Fibroblast of villous mesenchyme (primary cell): ENCODE measurements at places on chromosomes 4 and X. TPM values are rescaled to one million over a fixed set of nuclear protein-coding genes. Genes with fewer than 3 reads are reported as not detected.

ZNF711 gene
- total RNA-seq: 0.32 and 0.86 TPM in 2 replicates

NAP1L2 gene
- under 0.01 TPM in 2 replicates for total RNA-seq

SSX4 gene
- not detected in 2 replicates for total RNA-seq

DNA sequence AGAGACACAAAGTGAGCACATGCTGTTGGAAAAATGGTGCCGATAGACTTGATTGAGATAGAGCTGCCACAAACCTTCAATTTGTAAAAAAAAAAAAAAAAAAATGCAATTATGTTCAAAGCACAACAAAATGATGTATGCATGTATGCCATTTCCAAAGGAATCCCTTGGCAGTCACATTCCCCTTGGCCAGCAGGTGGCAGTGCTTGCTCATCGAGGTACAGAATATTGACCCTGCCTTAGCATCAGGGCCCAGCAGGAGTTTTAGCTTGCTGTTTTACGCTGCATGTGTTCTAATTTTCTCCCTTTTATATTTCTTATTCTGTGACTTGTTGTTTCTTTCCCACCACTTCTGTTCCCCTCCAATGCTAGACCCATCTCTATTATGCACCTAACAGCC is 34.5 kb upstream of the CYBB start:
- DNase-seq: peak; percentile 68

DNA sequence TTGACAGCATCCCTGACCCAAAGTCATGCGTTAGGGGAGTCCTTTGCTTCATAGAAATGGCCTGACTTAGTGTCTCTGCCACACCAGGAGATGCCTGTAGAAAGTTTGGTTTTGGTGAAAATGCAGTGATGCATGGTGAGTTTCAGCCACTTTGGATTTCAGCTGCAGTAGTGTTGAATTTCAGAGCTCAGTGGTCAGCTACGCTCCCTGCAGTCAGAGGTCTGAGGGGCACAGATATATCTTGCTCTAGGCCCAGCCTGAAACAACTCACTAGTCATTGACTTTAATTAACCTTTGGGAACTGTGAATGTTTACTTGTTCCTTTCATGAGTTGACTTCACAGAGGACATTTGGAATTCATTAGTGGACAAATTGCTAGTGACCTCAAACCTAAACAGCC is 17.5 kb downstream of the RBMX2 start:
- DNase-seq: no peak

- peak; percentile 78 for DNase-seq
These were observed 10.5 kb downstream of the ACSL1 start for GRCh38 chr4:184815046-184815877.

DNA sequence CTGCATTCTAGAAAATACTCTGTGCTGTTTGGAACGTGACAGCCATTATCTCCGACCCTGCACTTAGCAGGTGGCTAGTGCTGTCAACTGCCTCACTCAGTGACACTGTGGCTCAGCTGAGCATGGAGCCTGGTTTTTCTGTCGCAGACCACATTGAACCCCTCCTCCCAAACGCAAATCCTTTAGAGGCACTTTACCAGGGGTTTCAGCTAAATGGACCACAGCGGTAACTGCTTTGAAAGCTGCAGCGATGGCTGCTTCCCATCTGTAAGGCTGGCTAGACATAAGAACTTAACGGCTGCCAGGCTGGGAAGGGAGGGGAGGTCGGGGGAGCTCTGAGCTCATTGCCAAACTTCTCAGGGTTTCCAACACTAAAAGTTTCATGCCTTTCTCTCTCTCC is 8.1 kb downstream of the SLC34A2 start:
- no peak for DNase-seq

DOCK11 gene
- 50.1 and 54.4 TPM in 2 replicates for total RNA-seq

RS1 gene
- not detected in 2 replicates for total RNA-seq

- no peak for DNase-seq
These were observed 1251.0 kb downstream of the PCDH18 start for GRCh38 chr4:136281307-136281706.

STAG2 gene
- total RNA-seq: 56.7 and 57.4 TPM in 2 replicates

ZNF595 gene
- 17.7 and 23.8 TPM in 2 replicates for total RNA-seq

- peak; percentile 5 for DNase-seq
These were observed 4.0 kb downstream of the PRPS1 start for GRCh38 chrX:107632346-107632745.

CXCL1 gene
- total RNA-seq: 17.4 and 134 TPM in 2 replicates

GRCh38 chr4:8409264-8410065 is 31.1 kb downstream of the ACOX3 start:
- DNase-seq: peak; percentile 76

HSPA4L gene
- 2.3 and 6.5 TPM in 2 replicates for total RNA-seq

DNA sequence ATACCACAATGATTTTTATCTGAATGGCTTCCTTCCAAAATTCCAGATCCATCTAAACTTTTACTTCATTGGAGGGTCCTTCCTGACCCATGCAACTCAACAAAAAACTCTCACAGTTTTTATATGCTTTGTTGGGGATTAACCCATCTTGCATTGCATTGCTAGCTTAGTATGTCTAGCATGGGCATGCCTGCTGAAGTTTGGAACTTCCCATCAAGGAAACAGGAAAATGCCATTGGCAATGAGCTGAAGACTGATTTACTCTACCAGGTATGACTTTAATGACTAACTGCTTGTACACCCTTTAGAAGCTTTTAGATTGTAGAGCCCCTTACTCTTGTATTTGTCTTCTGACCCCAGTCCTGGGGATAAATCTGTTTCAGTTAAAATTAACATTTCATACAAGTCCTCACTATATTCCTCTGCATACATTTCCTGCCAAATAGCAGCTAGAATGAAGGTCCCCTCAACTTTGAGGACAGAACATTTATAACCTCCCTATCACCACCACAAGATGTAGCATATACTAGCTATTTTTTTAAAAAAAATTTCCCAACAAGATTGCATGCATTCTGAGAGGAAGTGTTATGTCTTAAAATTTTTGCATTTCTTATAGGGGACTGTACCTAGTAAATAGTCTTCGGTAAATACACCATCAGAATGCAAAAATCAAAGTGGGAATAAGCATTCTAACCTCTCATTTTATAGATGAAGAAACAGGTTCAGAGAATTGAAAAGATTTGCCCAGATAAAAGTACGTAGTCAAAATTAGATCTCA is 52.5 kb upstream of the ATXN3L start:
- DNase-seq: peak; percentile 26

GRCh38 chr4:76657443-76657842 is 222.4 kb downstream of the SHROOM3 start:
- DNase-seq: no peak

HSD17B13 gene
- total RNA-seq: under 0.01 TPM in 1 of 2 replicates, not detected in the other

GRCh38 chrX:140149761-140150160 is 184.4 kb upstream of the CXorf66 start:
- no peak for DNase-seq

GRCh38 chr4:176406297-176406696 is 86.5 kb downstream of the SPCS3 start:
- no peak for DNase-seq

SPIN4 gene
- total RNA-seq: 3.9 and 5.6 TPM in 2 replicates

- DNase-seq: no peak
These were observed 376.7 kb upstream of the KLHL4 start for GRCh38 chrX:87140800-87141483.

RIBC1 gene
- 0.32 and 0.43 TPM in 2 replicates for total RNA-seq

MAGEA2B gene
- not detected in 2 replicates for total RNA-seq

DNA sequence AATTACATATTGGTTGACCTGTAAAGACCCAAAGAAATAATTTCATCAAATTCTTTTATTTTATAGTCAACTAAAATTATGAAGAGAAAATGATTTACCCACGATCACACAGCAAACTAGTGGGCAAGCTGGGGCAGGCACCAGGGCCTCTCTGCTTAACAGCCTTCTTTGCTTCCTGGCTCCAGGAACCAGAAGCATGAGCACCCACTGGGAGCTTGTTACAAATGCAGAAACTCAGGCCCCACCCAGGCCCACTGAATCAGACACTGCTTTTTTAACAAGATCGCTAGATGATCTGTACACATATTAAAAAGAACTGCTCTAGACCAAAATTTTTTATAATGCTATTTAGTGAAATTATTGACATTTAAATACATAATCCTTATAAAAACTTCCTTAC is 95.0 kb downstream of the GEMIN8 start:
- DNase-seq: no peak

DNA sequence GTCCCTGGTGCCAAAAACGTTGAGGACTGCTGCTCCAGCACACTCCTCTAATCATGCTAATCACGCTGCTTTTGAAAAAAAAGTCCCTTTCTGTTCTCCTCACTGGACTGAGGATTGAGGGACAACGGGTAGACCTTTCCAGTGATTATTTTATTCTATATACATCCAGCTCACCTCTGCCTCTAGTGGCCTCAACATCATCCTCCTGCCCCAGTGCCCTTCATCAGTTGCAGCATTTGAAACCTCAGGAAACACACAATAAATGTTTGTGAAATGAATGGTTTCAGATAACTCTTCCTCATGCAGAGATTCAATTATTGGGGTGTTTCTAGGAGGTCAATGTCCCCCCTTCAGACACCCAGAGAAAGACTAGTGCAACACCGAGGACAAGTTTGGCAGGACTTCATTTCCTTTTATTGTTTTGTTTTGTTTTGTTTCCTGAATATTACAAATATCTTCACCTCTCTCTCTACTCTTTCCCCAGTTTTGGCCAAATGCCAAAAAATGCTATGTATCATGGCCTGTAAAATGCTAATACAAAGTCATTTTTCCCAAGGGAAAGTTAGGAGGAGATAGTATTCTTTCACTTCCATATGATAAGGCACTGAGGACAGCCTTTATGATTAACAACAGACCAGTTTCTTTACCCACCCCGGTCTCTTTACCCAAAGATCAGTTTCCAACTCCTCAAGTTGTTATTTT is 460.1 kb upstream of the SLIT2 start:
- DNase-seq: peak; percentile 23

DNA sequence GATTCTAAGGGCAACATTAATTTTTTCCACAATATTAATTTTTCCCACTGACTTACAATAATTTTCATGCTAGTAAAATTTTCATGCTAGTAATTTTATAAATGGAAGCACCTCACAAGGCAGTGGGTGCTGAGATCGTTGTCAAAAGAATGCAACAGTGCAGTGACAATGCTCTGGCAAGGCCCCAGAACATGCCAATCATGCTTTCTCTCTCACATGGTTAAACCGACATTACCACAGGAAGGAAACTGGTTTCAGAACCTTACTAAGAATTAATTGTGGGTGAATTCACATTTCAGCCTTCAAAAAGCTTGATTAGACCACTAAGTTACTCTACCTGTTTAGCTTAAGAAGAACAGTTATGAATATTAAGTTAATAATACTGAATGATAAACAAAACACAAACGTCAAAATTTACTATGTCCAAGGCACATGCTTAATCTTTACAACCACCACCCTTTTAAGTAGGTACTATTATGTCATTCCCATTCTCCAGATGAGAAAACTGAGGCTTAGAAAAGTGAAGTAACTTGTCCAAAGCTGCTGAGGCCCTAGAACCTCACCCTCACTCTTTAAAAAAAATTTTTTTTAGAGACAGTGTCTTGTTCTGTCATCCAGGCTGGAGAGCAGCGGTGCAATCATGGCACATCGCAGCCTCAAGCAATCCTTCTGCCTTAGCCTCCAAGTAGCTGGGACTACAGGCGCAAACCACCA is 10.0 kb upstream of the OPHN1 start:
- DNase-seq: no peak

SH3D19 gene
- 43.5 and 46.6 TPM in 2 replicates for total RNA-seq

DNA sequence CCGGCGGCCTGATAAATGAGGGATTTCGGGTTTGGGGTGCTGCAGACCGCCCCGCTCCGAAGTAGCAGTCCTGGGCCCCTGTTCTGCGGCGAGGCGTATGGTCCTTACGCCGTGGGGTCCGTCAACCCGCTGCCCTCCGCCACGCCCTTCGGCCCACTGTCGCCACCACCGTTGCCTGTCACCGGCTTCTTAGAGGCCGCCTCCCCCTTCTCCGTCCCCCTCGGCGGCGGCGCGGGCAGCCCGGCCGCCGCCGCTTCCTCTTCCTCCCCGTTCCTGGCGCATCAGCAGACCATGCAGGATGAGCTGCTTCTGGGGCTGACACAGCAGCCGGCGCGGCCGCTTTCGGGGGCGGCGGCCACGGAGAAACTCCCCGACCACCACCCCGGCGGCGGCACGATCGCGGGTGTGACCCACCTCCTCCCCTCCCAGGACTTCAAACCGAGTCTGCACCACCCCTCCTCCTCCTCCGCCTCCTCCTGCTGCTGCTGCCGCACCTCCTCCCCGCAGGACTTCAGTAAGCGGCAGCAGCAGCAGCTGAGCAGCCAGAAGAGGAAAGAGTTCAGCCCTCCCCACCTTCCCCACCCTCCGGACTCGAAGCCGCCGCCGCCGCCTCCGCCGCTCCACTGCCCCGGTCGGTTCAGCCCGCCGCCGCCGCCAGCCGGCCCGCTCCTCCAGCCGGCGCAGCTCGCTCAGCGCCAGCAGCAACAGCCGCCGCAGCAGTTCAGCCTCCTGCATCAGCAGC is 549 bp downstream of the CPEB2 start:
- DNase-seq: peak; percentile 82

NPY1R gene
- total RNA-seq: 1.6 and 3.5 TPM in 2 replicates

DNA sequence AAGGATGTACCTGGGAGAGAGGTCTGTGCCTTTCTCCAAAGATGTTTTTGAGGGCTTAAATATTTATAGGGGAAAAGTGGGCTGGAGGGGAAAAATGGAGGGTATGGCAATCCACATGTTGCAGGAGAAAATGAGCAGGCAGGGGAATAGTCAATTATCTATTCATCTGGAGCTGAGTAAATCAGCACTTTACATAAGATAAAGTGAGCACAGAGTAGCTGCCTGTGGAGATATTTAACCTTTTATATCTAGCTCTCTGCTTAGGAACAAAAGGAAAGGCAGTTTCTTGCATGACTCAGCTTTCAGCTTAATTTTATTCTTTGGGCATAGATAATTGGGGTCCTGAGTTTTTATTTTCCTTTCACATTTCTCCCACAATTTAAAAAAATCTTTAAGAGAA is 93.6 kb upstream of the NPY2R start:
- DNase-seq: no peak
